ENCODE measurements at places on chromosomes 11 and 22.

DNA sequence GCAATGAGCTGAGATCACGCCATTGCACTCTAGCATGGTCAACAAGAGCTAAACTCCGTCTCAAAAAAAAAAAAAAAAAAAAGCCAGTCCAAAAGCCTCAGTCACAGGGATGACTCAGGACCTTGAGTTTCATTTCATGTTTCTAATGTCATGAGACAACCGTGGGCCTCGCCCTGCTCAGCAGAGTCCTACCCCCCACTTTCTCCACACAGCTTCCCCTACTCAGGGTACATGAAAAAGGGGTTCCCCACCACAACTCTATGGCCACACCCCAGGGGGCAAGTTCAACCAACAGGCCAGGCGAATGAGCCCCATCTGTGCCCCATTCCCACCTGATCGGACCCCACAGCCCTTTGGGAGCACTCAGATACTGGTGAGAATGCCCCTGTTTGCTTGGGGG is 24.3 kb upstream of the ADA2 start:
- no peak for DNase-seq

- no peak for DNase-seq
Measured at GRCh38 chr22:19994851-19995610, 21.6 kb downstream of the ARVCF start.

DNA sequence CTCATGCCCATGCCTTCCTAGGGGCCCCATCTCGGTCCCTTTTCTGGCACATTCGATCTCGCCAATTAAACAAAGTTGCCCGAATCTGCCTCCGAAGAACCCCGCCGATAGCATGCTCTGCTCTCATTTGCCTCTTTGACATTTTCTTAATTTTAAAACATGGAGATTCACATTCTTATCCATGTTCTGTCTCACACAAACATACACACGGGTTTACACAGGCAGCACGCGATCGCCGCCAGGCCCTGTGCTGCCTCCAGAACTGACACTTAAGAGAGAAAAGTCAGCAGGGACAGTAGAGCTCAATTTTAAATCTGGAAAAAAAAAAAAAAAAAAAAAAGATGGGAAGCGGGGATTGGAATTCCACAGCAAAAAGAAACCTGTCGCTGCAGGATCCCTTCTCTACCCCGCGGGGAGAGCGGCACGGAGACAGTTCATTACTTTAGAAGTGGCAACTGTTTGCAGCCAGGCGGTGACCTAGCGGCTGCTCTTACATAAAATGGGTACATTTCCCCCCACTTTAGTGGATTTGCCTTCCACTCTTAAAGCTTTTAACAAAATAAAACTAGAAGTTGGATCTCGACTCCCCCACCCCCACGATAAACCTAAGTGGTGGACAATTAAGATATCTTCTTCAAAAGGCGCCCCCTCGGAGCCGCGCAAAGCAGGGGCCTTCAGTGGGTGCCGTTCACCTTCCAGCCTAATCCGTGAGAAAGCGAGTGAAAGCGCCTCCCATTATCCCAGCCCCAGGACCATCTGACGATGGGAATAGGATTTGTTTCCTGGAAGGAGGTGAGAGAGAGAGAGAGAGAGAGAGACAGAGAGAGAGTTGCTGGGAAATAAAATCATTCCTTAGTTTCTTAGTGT is 13.7 kb downstream of the PAX6 start:
- DNase-seq: no peak

GRCh38 chr11:94597896-94598295 is 30.7 kb downstream of the PIWIL4 start:
- DNase-seq: no peak

DNA sequence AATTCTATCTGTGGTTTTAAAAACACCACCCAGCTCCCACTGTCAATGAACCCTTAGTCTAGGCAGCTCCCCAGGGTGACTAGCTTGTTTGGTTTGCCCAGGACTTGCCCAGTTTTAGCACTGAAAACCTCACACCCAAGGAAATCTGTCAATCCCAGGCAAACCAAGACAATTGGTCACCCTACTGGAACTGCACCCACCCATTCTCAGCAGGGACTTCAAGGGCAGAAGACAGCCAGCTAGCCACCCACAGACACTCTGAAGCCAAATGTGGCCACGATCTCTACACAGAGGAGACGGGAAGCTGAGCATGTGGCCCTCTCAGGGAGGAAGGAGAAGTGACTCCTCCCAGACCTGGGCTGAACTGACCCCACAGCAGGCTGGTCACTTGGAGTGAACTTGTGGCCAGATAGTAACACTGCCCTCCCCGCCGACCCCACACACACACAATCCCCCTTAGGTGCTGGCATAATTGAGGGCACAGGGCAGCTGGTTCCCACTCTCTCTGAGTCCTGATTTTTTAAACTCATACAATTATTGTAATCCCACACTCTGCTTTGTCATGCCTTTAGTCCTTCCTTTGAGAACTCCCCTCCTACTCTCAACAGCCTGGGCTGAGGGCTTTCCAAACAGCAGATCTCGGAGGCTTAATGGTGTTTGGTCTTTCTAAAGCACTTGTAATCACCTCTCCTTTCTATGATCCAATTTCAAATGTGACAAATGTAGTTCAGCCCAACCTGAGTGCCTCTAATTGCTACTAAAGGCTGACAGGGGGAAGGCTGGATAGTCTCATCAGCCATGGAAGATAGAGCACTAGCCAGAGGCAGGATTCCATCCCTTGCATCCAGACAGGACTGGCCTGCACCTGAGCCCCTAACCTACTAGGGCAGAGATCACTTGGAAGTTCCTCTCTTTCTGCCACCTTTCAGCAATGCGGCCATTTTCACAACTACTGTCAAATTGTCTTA is 74.7 kb upstream of the DRD2 start:
- no peak for DNase-seq

- no peak for DNase-seq
Measured at GRCh38 chr11:72704783-72705265, 30.6 kb upstream of the PDE2A start.

GRCh38 chr11:2675540-2675939 is 24.3 kb downstream of the KCNQ1OT1 start:
- DNase-seq: no peak

DNA sequence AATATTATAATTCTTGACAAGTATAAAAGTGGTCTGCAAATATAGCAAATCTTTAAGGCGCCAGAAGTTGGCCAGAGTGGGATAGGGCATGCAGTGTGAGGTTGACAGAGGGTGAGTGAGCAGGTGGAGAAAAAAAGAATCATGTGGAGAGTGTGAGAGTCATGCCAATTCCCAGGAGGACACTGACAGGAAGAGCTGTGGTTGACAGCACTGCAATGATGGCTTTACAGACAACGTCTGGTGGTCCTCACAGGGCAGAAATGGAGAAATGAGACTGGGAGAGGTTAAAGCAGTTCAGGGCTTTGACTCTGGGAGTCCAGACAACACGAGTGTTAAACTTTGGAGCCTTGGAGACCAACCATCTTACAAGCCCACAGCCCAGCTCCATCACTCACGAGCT is 34.9 kb downstream of the SERPIND1 start:
- no peak for DNase-seq

DNA sequence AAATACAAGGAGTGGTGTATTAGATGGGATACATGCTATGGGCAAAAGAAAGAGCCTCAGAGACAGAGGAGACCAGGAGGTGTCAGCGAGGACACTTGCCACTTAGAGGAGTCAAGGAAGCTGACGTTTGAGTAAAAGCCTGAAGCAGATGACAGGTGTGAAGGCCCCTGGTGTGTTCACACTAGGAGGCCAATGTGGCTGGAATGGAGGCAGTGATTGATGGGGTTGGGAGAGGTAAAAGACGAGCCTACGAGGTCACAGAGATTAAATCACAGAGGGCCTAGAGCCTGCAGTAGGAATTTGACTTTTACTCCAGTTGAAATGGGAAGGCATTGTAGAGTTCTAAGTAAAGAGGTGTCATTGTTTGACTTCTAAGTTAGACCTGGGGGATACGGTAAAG is 12.0 kb upstream of the GDPD5 start:
- DNase-seq: no peak

DNA sequence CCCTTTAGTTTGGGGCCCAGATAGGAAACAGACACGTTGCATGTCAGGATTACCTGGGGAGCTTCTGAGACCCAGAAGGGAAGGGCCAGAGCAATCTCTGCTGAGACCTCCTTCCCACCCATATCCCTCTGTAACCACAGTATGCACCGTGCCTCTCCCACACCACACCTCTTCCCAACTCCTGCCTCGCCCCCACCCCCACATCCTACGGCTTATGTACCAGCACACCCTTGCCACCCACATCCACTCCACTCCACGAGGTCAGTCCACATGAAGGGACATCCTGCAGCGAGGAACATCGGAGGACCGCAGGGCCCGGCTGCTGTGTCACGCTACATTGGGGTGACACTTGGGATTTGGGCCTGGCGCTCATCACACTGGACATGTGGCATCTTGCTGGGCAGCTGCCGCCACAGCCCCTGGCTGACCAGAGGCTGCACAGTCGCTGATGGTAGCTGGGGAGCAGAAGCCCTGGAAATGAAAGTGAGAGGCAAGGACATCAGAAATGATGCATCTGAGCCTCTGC is 118.3 kb upstream of the LMO1 start:
- no peak for DNase-seq

GRCh38 chr11:60513496-60514460 is 1.4 kb upstream of the MS4A13 start:
- no peak for DNase-seq

DNA sequence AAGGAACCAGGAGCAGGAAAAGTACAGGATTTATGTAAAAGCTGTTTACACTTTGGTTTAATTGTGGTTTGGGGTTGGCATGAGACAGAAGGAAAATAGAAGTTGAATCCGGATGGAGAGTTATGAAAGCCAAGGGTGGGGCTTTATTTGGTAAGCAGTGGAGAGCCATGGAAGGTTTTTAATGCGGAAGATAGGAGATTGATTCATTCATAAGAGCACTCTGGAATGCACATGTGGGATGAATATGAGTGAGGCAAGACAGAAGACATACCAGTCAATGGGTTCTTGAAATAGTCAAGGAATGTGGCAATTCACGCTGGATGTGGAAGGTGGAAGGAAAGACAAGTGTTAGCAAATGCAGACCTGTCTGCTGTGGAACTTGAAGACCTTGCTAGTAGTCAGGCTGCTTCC is 9.3 kb upstream of the GLB1L3 start:
- DNase-seq: no peak

- no peak for DNase-seq
Measured at GRCh38 chr11:94147433-94147845, 18.8 kb downstream of the PANX1 start.

DNA sequence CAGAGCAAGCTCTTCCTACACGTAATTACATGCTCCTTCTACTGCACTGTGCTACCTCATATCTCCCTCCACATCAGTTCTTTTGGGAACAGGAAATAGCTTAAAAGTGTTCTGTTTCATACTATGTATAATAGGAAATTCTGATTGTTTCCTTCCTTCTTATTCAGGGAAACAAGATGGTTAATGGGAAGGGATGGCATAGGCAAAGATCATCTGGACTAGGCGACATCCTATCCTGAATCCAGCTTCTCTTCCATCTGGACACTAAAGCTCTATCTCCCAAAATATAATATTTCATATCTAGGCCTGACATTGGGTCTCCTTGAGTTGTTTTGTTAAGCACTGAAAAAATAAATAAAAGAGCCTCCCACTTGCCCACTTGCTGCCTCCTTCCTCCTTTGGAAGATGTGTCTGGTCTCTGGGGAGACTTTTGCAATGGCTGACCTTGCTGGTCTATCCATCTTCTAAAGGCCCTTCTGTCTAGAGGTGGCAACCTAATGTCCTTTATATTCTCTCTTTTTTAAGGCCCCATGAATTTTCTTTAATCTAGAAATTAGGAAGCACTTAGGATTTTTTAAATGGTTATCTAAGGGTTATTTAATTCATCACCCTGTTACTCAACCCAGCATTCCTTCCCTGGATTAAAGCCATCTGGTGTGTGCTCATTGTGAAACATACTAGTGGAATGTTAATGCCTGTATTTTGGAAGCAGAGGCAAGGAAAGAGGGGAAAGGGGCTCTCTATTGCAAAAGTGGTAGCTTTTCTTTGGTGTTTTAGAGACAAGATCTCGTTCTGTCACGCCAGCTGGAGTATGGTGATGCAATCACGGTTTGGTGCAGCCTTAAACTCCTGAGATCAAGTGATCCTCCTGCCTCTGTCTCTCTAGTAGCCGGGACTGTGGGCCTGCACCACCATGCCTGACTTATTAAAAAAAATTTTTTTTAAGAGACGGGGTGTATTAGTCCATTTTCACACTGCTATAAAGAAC is 20.6 kb downstream of the CLMP start:
- no peak for DNase-seq

DNA sequence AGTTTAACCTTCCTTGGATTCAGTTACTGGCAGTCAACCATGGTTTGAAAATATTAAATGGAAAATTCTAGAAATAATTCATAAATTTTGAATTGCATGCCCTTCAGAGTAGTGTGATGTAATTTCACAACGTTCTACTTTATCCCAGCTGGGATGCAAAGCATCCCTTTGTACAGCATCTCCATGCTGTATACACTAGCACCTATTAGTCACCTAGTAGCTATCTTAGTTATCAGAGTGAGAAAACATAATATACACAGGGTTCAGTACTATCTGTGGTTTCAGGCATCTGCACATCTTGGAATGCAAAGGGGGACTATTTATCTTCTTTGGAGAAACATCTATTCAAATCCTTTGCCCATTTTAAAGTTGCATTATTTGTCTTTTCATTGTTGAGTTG is 30.8 kb downstream of the CBL start:
- no peak for DNase-seq

Data from activated T-helper 9 cell treated with anti-CD3 and anti-CD28 coated beads, Interleukin-2, amount 50 U/mL, for 16 hours (primary cell).